ENCODE measurements at places on chromosomes 1 and 21.

DNA sequence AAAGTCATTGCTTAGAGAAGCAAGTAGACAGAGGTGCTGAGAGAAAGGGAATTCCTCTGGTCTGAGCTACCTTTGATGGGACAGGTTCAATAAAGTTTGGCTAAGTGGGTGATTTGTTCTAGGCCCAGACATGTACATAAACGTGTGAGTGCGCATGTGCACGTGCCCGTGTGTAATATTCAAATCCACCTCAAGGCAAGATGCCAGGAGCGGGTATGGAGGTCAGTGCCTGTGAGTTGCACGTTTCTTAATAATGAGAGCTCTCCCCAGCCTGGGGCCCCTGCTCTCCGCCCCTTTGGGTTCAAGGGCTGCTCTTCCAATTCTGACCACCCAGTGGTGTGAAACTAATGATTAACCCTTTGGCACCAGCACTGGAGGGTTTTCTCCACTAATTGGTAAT lies 53.8 kb upstream of the LMO4 start:
- no peak for DNase-seq

GRCh38 chr1:201662646-201663045 lies 123.7 kb downstream of the NAV1 start:
- DNase-seq = no peak

DNA sequence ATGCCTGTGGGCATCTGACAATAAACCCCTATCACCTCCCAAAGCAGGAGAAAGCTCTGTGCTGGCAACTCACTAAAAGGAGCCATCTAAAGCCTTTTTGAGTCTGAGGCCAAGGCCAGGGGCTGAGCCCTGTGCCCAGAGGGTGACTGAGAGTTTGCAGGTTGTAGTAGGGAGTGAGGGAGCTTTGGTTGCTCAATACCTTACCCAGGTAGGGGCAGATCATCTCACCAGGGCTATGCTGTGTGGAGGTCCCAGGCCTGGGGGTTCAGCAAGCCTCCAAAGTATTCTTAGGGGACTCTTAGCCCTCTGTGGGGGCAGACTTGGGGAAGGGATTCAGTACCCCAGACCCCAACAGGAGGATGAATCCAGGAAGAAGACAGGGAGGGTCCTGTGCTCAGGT lies 21.2 kb downstream of the S100A7 start:
- no peak for DNase-seq

- no peak for DNase-seq
These were observed 11.7 kb downstream of the UBE2G2 start for GRCh38 chr21:44789880-44790279.

DNA sequence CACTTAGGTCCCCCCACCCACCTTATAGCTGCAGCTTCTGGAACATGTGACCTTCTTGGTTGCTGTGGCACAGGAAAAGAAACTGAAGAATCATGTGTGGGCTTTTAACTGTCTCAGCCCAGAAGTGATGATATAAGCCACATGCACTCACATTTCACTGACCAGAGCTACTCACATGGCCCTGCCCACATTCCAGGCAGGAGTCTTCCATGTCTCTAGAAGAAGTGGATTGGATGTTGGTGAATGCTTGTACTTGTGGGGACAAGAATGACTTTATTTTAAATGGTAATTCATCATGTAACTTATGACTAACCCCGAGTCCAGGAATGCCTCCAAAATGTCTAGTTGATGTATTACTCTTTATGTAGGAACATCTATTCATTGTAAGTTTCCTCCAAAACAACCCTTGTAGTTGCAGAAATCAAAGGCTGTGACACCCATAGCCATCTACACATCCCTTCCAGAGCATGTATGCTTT lies 15.8 kb upstream of the CAMK1G start:
- no peak for DNase-seq

DNA sequence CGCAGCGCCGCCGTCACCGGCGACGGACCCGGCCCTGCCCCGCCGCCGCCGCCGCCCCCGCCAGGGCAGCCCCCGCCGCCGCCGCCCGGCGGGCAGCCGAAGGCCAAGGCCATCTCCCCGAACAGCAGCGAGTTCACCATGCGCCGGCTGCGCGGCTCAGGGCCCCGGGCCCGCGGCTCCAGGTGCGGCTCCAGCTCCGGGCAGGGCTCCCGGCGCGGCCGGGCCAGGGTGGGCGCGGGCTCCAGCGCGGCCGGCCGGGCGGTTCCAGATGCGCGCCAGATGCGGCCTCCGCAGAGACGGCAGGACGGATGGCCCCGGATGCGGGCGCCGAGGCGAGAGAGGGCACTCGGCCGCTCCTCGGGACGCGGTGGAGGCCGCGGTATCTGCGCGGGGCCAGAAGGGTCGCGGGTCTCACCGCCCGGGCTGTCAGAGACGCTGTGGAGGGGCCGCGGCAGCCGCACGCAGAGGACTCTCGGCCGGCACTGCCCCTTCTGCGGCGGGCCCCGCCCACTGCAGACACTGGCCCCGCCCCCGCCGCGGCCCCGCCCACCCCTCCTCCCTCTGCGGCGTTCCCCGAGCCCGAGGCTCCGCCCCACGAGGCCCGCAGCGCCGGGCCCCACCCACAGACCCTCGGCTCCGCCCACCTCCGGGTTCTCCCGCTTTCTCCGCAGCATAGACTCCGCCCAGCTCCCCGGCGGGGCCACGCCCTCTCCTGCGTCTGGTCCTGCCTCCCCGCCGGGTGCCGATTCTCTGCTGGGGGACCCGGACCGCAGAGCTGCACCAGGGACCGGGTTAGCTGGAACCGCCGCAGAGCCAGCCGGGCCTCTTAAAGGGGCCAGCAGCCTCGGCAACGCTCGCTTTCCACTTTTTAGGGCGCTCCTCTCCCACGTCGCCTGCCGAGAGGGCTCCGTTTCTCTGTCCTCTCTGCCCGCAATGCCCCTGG lies at the start of gene IFFO2:
TSS of gene IFFO2 (minus strand) at position 484 of the 943 bp plus-strand sequence. CDS start at position 140, 344 bp downstream.
- peak; percentile 97 for DNase-seq
